HL-60 (cell line): ENCODE measurements at places on chromosomes 1 and 21.

DNA sequence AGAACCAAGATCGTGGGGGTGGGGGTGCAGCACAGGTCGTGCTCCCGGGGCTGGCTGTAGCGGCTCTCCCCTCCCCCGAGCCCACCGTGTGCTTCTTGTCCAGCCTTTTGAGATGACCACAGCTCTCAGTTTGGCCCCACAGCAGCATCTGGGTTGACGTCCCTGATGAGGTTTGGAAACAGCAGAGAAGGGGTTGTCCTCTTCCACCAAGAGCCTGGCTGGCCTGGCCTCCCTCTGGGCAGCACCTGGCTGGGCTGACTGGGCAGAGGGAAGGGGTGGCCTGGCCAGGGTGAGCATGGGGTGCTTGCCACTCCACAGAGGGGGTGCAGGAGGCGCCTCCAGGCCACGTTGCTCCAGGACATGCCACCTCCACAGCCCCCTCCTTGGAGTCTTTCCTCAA, 61.5 kb downstream of the SKI start:
- DNase-seq, result no peak

DNA sequence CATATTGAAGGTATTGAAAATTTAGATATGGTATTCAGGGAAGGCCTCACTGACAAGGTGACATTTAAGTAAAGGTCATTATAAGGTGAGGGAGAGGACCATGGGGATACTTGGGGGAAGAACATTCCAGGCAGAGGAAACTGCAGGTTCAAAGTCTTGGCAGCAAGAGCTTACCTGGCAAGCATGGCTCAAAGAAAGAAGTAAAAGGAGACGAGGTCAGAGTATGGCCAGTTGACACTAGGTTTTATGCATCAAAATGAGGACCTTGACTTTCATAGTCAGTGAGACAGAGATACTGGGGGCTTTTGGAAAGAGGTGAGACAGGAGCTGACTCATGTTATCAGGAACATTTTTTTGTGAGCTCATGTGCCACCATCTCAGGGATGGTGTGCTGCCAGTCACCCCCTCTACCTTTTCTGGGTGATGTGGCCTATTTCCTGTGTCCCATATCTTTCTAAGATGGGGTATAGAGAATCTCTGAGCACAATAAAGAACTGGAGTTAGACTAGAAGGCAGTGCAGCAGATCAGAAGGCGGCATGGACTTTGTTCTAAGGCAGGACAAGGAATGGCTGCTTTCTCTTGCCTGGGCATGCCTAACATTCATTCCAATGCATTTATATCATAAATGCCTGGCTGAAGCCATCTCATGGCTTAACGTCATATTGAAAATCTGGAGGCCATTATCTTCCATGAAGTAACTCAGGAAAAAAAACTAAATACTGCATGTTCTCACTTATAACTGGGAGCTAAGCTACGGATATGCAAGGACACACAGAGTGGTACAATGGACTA, 406.7 kb downstream of the NTNG1 start:
- DNase-seq, result no peak

DNA sequence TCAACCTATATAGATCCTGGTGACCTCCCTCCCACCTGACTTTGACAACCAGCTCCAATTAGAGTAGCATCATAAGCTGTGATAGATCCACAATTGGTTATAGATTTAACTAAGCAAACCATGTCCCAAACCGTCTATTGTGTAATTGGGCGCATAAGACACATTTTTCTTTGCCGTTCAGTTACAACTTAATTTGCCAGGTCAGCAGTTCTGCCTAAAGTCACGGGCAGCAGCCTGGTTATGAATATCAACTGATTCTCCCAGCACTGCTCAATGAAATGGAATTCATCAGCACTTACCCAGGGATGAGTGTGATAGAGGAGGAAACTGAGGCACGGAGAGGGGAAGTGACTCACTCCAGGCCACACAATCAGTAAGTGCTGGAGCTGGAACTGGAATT, 73.4 kb downstream of the KLHDC7A start:
- no peak for DNase-seq

DNA sequence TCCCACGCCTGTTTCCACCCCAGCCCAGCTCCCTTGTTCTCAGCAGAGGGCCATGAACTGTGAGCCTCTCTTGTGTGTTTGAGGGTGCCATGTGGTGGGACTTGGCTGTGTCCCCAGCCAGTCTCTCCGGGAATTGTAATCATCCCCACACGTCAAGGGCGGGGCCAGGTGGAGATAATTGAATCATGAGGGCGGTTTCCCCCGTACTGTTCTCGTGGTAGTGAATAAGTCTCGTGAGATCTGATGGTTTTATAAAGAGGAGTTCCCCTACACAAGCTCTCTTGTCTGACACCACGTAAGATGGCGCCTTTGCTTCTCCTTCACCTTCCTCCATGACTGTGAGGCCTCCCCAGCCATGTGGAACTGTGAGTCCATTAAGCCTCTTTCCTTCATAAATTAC, 57.2 kb upstream of the COL6A2 start:
- no peak for DNase-seq

DNA sequence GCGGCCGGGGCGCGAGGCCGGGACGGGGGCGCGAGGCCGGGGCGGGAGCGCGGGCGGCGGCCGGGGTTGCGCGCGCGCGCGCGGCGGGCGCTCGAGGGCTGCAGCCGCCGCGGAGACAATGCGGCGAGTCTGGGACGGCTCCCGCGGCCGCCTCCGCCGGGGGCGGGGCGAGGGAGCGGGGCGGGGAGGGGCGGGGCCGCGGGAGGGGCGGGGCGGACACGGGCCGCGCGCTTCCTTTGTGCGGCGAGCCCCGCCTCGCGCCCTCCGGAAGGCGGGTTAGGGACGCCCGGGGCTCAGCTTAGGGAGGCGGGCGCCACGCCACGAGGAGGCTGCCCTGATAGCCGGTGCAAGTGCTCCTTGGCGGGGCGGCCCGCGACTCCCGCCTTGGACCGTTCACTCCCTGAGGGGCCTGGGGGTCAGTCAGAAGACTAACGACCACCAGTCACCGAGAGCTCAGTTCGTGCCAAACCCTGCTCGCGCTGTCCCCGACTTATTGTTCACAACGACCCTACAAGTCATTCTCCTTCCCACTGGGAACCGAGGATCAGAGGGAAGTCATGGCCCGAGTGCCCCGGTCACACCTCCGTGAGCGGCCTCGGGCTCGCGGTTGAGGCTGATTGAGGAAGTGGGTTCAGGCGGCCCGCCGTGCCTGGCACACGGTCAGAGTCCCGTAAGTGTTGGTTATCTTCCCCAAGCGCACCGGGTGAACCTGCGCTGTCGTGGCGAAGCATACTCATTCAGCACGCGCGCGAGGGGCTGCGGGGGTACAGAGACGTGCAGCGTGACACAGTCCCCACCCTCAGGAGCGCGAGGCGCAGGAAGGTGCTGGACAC, 29.1 kb upstream of the A3GALT2 start:
- no peak for DNase-seq

DNA sequence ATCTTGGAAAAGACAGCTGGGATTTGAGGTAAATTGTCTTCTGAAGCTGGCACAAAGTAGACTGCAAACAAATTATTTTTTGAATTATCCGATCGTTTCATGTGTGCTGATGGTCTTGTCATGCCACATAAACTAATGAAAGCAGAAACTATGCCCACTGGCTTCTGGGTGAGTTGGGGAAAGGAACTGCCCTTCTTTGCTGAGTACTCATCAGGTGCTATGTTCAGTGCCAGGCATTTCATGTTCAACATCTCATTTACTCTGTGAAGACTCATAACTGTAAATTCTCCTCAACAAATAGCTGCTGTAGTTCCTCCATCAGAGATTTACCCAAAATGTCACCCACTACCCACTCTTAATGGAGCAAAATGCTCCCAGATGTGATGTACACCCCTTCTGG, 1.2 kb downstream of the TRIT1 start:
- DNase-seq, result no peak

DNA sequence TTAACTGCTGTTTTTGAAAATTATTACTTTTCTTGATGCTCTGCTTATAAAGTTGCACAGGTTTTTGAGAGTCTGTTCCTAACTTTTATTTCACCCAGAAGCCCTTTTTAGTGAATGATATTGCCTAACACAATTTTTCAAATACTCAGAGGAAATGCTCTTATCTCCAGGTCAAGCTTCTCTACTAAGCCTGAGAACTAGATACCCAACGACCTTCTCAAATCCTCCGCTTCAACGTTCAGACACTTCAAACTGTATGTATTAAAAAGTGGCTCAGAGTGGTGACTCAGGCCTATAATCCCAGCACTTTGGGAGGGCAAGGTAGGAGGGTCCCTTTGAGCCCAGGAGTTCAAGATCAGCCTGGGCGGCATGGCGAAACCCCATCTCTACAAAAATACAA, 88.5 kb downstream of the ASH1L start:
- no peak for DNase-seq

DNA sequence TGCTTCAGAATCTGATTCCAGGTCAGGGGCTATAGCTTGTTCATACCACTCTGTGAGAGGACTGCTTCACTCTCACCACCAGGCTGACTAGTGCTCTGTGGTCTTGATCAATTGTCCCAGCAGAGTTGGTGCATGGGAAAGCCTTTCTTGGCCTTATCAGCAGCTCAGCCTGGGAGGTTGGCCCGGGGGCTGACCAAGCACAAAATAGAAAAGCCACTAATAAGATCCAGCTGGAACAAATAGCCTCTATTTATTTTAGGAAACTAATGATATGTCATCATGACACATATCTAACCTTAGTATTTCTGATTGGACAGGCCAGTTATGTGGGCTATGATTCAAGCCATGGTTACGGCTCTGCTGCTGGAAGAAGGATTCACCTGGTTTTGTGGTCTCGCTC, 134.2 kb downstream of the GDAP2 start:
- no peak for DNase-seq

GRCh38 chr1:65471213-65471833, 50.9 kb downstream of the LEPR start:
- no peak for DNase-seq

- DNase-seq, result peak; percentile 10
These were observed 160.6 kb upstream of the USP24 start for GRCh38 chr1:55375617-55376258.

GRCh38 chr1:224106568-224107281, 7.2 kb upstream of the FBXO28 start:
- peak; percentile 75 for DNase-seq

DNA sequence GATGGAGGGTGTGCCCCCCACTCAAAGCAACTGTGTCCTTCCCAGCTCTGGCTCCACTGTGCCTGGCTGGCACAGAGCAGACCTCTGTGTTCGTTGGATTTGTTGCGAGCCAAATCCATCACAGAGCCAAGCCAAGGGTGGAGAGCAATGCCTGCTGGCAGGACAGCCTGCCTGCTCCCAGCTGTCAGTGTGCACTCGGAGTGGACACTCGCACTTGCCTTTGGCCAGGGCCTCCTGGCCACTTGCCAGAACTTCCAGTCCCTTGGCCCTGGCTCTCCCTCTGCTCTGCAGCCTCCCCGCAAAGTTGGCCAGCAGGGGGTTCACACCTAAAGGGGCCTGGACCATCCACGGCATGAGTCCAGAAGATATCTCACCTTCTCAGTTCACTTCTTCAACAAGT, 16.4 kb downstream of the HEYL start:
- DNase-seq, result no peak

DNA sequence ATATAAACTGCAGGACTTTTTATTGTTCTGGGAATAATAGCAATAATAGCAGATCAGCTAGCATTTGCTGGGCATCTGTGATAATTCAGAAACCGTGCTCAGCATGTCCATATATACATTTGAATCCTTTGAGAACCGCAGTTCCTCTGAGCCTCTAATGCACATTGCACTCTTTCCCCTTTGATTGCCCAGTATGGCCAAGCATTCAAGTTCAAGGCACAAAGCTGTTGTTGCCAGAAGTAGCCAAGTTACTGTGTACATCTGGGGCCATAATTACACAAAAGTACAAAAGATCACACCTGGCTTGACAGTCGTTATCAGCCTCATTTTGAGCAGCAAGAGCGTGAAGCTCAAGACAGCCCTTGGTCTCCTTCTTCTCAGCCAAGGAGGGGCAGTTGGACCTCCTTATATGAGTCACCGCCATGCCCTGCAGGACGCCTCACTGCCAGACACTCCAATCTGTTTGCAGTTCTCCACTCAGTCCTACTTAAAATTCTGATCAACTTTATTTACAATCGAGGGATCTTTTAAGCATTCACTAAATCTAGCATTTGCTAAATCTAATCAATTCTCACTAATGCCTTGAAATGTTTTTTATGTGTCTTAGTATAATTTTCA, 216.0 kb downstream of the SLC35F3 start:
- no peak for DNase-seq

- DNase-seq, result no peak
These were observed 138.2 kb upstream of the SPAG17 start for GRCh38 chr1:118323246-118323645.

GRCh38 chr1:175494011-175494554, 249.3 kb downstream of the TNR start:
- no peak for DNase-seq

- DNase-seq, result no peak
These were observed 4.4 kb upstream of the KCNC4 start for GRCh38 chr1:110205591-110206155.

DNA sequence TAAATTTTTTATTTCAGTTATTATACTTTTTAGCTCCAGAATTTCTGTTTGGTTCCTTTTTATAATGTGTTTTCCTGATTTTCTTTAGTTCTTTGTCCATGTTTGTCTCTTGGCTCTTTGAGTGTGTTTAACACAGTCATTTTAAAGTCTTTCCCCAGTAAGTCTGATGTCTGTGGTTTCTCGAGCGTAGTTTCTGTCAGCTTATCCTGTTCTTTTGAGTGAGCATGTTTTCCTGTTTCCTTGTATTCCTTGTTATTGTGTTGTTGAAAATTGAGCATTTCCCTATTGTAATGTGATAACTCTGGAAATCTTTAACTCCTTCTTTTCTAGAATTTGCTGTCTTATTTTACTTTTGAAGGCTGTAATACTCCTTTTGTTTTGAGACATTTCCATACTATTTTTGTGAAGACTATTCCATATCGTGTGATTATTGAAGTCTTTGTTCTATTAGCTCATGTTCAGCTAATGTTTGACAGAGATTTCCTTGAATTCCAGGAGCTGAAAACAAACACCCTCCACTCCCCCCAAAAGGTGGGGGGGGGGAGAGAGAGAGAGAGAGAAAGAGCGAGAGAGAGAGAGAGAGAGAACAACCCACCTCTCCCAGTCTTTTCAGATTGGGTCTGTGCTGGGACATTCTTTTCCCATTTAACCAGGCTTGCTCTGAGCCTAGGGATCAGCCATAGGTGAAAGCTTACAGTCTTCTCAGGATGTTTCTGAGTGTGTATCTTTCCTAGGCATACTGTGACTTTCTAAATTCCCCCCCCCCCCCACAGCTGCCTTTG, 38.3 kb downstream of the SDCCAG8 start:
- no peak for DNase-seq

- peak; percentile 66 for DNase-seq
These were observed at the start of gene HES4 for GRCh38 chr1:999725-1000356. Gene HES4, minus strand, starts transcription at chr1:1000097. Its CDS starts 124 bp downstream, at chr1:999973.
